Aorta (tissue), 5 donors: ENCODE measurements at places on chromosomes 7 and 10. TPM values are rescaled to one million over a fixed set of nuclear protein-coding genes. Genes with fewer than 3 reads are reported as not detected.

RBM20 gene
- 9.9 TPM for total RNA-seq

GPR22 gene
- not detected for total RNA-seq

CALD1 gene
- 1,700 TPM for total RNA-seq

KCNIP2 gene
- 3.9 TPM for total RNA-seq

PRPS1L1 gene
- not detected for total RNA-seq

NAT16 gene
- not detected for total RNA-seq

ZNF398 gene
- 12.4 TPM for total RNA-seq

SPDYE8 gene
- not detected for total RNA-seq

BRAT1 gene
- 14.8 TPM for total RNA-seq

PON1 gene
- not detected for total RNA-seq

ASIC3 gene
- 1.7 TPM for total RNA-seq

CXCL12 gene
- total RNA-seq = 322 TPM

CUZD1 gene
- total RNA-seq = 1.1 TPM

PRSS2 gene
- total RNA-seq = 12.0 TPM

PHYHIPL gene
- total RNA-seq = 0.19 TPM

SPDYE2 gene
- not detected for total RNA-seq

EZH2 gene
- 4.1 TPM for total RNA-seq

OR2A12 gene
- not detected for total RNA-seq

ATOH7 gene
- not detected for total RNA-seq

SORCS1 gene
- total RNA-seq = 3.8 TPM
